Left hindlimb (tissue), 1 donor: ENCODE measurements at places on chromosomes 16 and 17.

- DNase-seq = peak; percentile 13
These were observed 395.1 kb downstream of the SEC14L1 start for GRCh38 chr17:77535892-77536291.

DNA sequence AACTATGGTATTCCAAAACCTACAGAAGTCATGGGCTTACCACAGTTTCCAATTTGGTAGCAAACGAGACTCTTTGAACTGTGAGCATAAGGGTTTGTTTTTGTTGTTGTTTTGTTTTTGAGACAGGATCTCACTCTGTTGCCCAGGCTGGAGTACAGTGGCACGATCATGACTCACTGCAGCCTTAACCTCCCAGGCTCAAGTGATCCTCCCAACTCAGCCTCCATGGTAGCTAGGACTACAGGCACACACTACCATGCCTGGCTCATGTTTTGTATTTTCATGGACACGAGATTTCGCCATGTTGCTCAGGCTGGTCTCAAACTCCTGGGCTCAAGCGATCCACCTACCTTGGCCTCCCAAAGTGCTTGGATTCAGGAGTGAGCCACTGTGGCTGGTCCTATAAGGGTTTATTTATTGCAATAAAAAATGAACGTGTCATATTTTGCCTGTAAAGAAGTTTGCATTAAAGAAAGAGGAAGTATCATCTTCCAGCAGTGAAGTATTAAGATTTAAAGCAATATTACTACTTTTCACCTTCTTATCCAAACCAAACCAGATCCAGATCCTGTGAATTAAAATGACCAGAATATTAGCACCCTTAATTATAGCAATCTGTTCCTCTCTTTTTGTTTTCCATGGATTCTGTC is 37.2 kb downstream of the KCNJ2 start:
- DNase-seq = no peak

DNA sequence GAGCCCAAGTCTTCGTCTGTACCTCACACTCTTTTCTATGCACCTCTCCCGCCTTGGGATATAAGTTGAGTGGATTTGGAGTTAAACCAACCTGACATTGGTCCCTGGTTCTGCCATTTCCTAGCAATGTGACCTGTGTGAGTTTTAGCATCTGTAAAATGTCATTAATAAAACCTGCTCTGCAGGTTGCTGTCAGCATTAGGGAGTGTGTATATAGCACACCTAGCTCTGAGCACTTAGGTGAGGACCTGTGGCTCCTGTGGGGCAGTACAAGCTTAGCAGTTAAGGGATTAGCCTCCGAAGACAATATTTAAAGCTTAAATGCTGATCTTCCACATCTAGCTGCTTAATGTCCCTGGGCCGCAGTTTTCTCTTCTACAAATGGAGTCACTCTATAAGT is 248.0 kb downstream of the TMEM114 start:
- no peak for DNase-seq

DNA sequence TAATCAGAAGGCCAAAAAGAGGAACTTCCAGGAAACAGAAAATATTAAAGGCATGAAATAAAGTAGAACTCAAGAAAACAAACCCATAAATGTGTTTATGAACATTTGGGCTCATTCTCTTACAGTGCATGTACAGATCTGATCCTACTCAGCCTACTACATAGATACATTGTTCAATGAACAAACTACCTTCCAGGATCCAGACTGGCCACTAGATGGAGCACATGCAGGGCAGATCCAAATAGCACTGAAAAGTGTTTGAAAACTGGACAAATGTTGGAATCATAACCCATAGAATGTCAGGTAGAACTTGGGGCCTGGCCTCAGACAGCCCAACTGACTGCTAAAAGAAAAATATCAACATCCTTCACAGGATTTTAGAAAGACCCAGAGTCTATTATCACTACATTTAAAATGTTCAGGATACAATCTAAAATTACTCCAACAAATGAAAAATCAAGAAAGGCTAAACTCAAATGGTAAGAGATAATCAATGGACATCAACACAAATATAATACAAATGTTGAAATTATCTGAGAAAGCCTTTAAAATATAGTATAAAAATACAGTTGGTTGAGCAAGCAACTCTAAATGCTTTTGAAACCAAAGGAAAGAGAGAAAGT is 122.4 kb upstream of the NUDT7 start:
- DNase-seq = no peak

DNA sequence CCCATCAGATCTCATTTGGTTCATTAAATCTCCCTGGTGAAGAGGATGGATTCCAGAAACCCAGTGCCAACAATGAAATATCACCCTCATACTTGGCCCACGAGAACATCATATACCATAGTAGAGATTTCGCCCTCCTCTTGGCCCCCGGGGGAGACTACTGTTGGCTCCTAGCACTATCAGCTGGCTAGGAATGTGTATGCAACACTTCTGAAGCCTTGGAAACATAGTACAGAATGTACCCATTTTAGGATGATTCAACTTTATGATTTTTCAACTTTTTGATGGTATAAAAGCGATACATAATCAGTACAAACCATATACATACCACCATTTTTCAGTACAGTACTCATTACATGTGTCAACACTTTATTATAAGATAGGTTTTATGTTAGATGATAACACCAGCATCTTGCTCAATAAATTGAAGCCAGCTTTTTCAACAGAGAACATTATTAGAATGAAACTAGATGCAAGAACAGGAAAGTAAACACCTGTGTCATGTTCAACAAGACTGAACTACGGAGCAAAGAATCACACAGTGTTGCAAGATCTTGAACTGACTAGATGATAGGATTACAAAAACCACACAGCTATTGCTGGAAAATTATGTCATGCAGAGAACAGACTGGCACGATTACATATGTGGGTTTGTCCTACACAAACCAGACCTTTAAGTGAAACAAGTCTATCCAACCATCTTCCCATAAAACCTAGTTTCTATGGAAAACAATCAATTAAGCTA is 17.2 kb downstream of the RSL1D1 start:
- DNase-seq = no peak

DNA sequence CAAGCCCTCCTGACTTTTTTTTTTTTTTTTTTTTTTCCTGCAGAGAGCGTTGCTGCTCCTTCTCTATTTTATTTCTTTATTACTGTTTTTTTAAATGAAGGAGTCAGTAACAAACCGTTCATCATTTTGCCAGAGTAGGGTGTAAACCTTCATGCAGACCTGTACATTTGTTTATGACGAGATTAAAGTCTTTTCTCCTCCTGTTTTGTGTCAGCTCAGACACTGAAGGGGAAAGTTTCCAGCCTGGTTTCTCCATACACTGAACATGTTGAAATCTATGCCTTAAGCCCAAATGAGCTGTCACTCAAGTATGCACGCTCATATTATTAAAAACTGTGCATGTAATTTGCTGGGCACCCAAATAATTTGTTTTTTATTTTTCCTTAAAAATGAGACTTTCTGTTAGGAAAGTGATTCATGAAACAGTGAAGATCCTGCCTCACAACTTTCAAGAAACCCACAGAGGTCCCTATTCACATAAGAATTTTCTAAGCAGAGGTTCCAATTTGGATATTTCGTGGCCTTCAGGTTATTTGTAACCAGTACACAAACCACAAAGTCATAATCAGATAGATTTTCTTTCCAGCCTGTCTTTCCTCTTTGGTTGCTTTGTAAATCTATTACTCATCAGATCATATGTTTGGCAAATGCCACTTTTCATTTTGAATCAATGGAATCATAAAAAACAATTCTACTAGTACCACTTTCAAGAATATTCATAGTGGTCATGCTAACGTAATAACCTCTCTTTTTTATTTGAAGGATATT is 700.3 kb downstream of the MAF start:
- no peak for DNase-seq

DNA sequence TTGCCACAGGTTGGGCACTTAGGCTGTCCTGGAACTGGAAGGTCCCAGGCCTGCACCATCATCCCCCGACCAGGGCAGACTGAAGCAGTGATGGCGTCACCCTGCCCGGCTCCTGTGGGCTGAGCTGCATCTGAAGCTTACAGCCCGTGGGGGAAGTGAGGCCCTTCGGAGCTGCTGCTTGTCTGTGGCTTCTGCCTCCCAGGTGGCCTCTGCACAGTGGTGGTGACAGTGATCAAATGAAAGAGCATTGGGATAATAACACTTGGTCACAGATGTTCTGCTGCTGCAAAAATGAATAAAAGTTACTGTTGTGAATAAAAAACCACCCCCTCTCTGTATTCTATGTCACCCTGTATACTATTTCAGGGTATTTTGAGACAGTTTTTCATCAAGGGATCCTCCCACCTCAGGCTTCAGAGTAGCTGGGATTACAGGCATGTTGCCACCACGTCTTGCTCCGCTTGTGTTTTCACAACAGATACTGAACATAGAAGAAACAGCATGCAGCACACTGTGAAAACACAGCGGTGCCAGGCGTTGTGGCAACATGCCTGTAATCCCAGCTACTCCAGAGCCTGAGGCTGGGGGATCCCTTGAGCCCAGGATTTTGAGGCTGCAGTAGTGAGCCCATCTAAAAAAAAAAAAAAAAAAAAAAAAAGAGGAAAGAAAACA is 165.0 kb downstream of the LGALS9B start:
- DNase-seq = no peak
